Inflammatory macrophage treated with lipopolysaccharide for 1 hour (primary cell): ENCODE measurements at places on chromosomes 16 and 17.

DNA sequence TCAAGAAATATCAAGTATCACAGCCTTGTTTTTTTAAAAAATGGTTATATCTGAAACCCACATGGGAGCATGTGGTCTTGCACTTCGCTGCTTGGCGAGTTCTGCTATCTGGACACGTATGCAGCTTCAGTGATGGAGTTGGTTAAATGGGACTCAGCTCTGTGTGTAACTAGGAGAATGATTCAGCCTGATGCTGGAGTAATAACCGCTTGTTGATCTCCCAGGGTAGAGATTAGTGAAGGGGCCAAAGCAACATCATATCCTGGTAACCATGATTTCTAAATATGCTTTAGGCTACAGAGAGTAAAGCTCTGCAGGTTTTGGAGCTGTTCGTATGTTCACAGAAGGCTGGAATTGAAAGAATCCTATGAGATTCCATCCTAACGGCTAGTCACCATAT lies 63.2 kb downstream of the IQCK start:
- DNase-seq = no peak

- no peak for DNase-seq
These were observed at the start of gene CCL14 for GRCh38 chr17:35986643-35987042. CCL14 (minus strand) TSS chr17:35986729; CDS start chr17:35986649, 80 bp downstream.

DNA sequence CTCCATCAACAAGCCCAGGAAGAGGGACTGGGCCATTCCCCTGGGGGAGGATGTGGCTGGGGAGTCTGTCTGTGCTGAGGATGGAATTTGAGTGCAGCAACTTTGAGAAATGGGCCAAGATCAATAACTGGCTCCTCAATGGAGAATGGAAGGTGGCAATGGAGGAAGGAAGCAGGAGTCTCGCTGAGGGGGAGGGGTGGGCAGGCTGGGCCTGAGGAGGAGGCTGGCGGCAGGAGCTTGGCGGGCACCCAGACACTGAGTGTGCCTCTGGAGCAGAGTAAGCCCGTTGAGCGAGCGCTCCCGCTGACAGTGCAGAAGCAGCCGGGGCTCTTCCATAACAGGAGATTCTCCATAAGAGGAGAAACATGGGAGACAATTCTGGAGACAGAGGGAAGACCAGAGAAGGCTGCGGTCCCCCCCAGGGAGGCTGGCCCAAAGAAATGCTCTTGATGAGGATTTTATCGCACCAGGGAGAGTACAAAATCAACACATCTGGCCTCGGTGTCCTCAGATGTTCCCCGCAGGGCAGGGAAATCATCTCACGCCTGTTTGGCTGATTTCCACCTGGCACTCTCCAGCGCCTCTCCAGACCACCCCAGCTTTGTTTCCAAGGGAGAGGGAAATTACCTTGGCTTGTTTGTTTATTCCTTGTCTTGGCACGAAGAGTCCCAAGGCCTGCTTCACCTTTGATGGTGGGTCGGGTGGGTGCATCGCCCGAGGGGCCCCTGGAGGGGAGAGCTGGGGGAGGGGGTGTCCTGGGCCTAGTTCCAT lies 2.8 kb upstream of the MMP15 start:
- DNase-seq = no peak

DNA sequence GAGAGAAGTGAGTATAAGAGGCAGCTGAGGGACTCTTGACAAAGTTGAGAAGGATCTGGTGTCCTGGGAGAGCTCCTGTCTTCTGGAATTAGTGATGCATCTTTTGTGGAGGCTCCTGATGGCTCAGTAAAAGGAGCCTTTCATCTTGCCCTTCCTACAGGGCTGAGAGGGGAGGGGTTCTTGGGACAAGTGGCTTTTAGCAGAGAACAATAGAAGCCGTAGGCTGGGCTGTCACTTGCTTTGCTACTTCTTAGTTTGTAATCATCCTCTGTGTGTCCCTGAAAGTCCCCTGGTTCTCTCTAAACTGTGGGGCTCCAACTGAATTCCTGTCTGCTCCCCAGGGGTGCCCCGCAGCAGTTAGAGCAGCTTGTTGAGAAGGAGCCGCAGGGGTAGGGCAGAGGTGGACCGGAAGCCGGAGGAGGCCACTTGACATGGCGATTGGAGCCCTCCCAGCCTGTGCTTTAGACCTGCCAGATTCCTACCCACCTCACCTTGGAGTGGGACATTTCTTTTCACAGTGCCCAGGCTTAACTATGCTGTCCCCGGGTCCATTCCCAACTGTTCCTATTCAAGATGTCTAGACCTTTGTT lies 85.1 kb downstream of the PRKCA start:
- no peak for DNase-seq

DNA sequence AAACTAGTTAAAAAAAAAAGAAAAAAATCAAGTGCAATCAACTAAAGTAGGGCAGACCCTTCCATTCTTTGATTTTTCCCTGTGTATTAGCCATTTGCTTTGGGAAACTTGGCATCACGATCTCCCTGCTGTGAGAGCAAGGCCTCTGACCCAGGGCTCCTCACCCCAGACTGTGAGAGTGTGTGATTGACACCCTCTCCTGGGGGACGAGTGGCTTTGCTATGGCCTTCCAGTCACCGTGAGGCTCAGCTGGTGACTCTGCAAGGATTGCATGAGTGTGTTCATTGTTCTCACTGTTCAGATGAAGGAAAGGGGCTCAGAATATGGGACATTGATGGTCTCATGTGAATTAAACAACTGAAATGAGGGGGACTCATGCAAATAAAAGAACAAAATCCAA lies 69.0 kb upstream of the BCAR1 start:
- DNase-seq = no peak

DNA sequence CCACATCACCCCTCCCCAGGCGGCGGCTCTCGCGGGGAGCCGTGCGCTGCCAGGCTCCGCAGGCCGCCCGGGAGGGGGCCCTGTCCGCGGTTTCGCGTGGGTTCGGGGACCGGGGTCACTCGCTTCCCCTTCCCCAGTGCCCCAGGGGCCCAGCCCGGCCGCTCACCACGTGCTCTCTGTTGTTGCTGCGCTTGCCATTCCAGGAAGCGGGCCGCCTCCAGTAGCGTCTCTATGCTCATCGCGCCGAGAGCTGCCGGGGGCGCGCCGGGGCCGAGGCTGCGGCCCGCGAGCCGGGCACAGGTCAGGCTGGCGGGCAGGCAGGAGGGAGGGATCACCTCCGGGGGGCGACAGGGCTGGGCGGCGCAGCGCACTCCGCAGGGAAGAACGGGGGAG lies 390 bp downstream of the MNT start:
- peak; percentile 87 for DNase-seq

- peak; percentile 18 for DNase-seq
These were observed 3.3 kb downstream of the HOXB2 start for GRCh38 chr17:48541577-48542113.

DNA sequence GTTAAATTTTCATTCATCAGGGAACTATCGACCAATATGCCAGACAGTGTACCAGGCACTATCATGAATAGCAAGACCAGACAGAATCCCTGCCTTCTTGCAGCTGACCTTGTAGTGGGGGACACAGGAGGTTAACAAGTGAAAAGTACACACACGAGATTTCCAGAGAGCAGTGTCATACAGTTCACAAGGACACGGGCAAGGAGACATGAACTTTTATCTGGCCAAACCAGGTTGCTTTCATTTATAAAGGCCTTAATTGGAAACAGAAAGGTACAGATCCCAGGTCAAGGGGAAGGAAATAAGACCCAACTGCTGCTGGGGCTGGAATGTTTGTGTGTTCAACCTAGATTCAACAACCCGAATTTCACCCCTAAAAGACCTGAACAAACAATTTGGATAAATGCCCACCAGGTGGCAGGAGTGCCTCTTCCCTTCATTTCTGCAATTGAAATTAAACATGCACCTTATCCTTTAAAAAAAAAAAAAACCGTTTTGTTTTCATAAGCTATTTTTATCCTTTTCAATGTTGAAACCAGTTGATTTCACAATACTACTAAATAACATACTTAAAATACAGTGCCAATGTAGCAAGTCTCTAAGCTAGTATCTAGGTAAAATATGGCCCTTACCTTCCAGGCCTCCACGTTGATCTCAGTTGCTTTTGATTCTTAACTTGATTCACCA lies 65.9 kb downstream of the EMP2 start:
- DNase-seq = peak; percentile 84

GRCh38 chr17:18960803-18961511 lies 9.0 kb downstream of the SLC5A10 start:
- peak; percentile 46 for DNase-seq

- DNase-seq = no peak
These were observed 668.1 kb downstream of the MAF start for GRCh38 chr16:78932355-78932943.

- DNase-seq = no peak
These were observed 30.7 kb downstream of the ADGRG5 start for GRCh38 chr16:57572978-57573728.

DNA sequence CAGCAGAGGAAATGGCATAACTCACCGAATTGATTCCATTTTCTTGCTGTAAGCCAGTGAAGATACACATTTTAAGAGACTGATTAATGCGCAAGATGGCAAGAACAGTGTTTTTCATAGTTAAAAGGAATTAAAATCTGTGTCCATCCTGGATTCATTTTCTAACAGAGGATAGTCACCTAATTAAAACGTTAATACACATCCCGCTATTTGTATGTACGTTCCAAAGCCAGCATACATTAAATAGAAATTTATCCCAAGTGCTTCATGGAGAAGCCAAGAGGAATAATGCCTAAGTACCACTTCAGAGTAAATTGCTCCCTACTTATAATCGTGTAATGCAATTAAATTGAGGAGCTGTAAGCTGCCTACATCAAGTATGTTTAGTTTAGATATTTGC lies 49.9 kb downstream of the RBFOX1 start:
- DNase-seq = no peak

DNA sequence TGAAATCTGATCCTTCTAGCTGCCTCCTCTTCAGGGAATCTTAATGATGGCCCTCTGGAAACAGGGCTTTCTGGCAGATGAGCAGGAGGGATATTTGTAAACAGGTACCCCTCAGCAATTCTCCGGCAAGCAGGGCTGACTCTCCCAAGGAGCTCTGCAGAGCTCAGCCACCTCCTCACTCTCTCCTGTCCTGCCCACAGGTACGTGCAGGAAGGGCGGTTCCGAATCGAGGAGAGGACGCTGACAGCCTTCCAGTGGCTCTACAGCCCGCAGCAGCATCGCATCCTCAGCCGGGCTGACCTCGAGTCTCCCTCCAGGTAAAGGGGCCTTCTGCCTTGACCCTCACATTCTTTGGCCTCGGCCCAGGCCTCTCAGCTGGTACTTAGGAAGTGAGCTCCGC lies 20.7 kb upstream of the CCDC92B start:
- no peak for DNase-seq

- DNase-seq = no peak
These were observed 40.9 kb downstream of the DHRS7C start for GRCh38 chr17:9750524-9750923.

DNA sequence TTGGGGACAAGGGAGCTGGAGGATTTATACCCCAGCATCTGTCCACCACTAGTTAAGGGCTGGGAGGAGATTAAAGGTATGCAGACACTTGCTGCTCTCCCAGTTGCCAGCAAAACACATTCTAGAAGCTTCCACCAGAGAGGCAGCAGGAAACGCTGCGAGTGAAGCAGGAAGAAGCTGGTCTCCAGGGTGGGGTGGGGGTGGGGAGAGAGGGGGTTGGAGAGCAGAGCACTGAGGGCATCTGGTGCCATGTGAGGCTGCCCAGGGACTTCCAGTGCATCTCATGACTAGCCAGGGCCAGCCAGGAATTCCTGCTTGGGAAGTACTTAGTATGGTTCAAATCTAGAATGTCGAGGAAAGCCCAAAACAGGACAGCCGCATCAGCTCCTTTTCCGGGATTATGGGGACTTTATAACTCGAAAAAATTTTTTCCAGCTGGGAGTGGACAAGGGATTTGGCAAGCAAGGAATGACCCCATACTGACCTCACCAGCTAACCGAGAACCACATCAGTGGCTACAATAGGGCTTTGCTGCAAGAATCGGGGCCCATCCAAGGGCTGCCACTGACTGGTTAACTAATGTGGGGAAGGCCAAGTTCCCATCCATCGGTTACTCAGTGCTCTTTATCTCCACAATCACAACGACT lies 26.2 kb upstream of the AXIN2 start:
- DNase-seq = no peak

DNA sequence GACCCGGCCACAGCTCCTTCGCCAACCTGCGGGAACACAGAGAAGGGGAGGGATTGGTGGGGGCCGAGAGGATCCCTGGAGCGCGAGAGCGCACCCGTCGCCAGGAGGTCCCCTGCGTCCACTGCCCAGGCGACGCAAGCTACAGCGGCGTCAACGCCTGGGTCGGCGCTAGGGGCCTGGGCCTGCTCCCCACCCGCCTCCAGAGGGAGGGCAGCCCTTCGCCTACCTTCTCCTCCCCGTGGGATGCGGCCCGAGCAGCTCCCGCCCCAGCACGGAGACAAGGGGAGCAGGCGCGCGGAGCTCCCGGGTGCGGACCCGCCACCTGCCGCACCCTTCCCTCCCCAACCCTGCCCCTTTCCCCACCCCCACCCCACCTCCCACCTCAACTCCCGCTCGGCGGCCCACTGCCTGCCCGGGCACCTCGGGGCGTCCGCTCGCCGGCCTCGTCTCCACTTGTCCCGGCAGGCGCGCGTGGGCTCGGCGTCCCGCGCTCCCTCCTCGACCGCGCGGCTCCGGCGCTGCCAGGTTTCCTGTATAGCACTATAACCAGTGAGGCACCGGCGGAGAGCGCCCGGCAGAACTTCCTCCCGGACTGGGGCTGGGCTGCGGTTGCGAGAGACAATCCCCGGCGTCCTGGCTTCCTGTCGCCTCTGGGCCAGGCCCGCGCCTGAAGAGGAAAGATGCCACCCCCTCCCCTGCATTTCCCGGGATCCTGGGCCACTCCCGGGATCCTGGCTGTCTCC lies 119.1 kb upstream of the SMURF2 start:
- DNase-seq = peak; percentile 70

GRCh38 chr17:77281122-77281903 lies 140.5 kb downstream of the SEC14L1 start:
- DNase-seq = peak; percentile 68

DNA sequence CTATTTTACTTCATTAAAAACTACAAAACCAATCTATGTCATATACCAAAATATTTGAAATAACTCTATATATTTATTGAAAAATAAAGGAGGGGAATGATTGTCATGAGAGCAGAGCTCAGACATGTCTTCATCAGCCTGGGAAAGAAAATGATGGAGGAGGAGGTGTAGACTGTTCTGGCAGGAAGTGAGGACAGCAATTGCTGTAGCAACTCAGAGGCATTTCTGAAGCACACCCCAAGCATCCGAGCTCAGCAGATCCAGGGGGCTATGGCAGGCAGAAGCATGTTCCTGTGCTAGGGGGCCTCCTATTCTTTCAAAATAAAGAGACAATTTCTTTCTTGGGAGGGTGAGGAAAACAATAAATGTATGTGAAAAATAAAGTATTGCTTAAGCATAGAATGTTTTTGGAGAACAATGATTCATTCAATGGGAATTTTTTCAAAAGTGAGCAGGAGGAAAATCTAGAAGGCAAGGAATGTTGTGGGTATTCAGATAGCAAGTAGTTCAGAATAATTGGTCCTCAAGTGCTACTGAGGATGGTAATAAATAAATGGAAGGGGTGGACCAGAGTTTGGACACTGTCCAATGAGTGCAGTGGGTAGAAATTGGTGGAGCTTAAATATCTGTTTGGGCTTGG lies 383.4 kb downstream of the CDH11 start:
- DNase-seq = no peak
